Activated T-helper 17 cell treated with anti-CD3 and anti-CD28 coated beads, Interleukin-2, amount 50 U/mL, for 72 hours (primary cell): ENCODE measurements at places on chromosomes 2 and 18.
A peak's percentile ranks its signal among the peaks of the same experiment; 100 is the strongest.

DNA sequence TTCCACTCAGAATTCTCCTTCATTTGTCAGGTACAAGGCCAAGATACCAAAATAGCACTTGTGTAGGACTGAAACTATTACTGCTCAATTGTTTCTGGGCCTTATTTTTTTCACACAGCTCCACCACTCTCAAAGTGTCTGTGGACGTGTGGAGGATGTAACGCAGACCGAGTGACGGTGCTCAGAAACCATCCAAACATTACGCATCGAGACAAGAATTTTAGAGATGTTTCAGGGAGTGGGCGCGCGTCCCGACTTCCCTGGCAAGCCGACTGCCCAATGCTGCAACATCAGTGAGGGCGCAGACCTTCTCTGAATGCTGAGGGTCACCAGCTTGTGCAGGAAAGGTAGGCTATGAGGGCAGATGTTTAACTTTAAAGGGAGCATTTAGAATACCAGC is 108.4 kb downstream of the GATA6 start:
- no peaks in the 10 kb centered on the region for H3K36me3 ChIP-seq
- H3K4me1 ChIP-seq, result no peaks in the 10 kb centered on the region
- no peak overlapping the region for H3K27ac ChIP-seq
- no peak for ATAC-seq
- no peak overlapping the region for H3K4me3 ChIP-seq
- peaks cover 4% of the 10 kb centered on the region for H3K27me3 ChIP-seq

DNA sequence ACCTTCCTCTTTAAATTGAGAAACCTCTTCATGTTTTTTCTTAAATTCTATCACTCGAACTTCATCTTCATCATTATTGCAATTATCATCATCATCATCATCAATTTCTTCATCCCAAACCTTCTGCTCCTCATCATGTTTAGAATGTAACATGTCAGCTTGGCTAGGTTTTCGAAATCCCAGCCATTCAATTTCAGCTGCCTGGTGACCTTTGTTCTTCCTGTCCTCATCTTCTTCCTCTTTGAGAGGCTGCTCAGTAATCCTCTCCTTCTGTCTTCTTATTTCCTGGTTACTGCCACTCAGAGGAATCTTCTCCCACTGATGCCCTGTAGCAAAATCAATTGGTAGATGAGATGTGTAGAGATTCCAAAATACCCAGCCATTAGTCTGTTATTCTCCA is 4.2 kb downstream of the ERMN start:
- ATAC-seq, result no peak
- no peaks in the 10 kb centered on the region for H3K27me3 ChIP-seq
- H3K27ac ChIP-seq, result no peak overlapping the region
- H3K4me1 ChIP-seq, result no peaks in the 10 kb centered on the region

DNA sequence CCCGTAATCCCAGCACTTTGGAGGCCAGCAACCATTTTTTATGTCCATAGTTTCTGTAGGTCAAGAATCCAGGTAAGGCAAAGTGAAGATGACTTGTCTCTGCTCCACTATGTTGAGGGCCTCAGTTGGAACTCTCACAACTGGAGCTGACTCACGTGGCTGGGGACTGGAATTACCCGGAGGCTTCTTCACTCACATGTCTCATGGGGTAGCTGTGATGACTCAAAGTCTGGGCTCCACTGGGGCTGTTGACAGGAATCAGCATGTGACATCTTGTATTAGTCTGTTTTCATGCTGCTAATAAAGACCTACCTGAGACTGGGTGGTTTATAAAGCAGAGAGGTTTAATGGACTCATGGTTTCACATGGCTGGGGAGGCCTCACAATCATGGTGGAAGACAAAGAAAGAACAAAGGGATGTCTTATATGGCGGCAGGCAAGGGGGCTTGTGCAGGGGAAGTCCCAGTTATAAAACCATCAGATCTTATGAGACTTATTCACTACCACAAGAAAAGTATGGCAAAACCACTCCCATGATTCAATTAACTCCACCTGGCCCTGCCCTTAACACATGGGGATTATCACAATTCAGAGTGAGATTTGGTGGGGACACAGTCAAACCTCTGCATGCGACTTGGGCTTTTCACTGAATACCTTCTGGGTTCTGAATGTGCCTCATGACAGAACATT is 7.8 kb upstream of the PPP1R1C start:
- peak; percentile 87 for ATAC-seq
- H3K4me3 ChIP-seq, result no peak overlapping the region
- peaks cover 9% of the 10 kb centered on the region for H3K27me3 ChIP-seq
- H3K4me1 ChIP-seq, result peaks cover 4% of the 10 kb centered on the region

DNA sequence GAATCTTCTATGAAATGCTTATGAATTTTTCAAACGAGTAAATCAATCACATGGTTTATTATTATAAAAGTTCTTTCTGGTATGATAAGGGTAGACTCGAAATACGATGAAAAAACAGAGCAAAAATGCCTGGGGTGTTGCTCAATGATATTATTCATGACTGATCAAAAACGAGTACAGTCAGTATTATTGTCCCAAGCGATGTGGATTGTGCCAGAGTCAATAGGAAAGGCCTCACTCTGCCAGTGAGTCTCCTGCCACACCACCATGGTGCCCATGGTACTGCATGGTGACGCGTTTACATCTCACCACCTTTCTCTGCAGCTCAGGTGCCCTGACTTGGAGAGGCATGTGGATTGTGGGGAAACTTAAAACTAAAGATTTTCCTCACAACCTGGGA is 58.5 kb downstream of the KCTD1 start:
- H3K4me1 ChIP-seq, result no peaks in the 10 kb centered on the region
- no peak overlapping the region for H3K27ac ChIP-seq
- no peak for ATAC-seq
- H3K36me3 ChIP-seq, result no peaks in the 10 kb centered on the region

DNA sequence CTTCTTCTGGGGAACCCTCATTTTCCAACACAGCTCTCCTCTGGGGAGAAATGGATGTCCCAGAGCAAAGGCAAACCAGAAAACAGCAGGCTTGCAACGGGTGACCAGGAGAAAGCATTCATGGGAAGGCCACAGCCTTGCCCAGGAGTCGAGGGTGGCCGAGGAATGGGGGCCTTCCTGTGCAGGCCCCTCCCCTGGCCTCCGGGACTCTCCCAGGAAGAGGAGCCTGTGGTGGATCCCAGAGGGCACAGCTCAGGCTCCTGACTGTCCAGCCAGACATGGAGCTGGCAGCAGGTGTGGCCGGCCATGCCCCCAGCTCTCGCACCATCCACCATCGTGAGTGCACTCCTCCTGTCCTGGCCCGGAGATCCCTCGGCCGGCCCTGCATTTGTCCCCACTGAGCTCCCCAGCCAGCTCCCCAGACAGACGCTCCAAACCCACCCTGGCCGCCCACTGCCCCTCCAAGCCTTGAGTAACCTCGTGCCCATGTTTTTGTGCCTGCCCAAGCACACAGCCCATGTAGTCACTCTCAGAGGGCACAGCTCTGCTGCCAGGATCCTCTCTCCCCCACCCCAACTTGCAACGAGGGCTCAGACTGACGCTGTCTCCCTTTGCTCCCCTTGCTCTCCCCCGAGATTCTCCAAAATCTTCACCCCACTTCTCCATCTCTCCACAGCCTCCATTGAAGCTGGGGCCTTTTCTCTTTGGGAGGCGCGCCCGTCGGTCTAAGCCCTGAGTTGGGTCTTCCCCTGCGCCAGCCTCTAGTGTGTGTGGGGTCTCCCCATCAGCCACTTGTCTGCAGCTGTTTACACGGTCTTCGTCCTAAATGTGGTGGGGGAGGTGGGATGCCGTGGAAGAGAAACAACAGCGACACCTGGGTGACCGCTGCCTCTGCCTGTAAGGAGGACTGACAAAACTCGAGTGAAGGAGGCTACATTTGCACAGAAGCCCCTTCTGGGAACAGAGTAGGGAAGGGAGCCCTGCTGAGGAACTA is 9.8 kb downstream of the PRLH start:
- H3K27ac ChIP-seq, result no peak overlapping the region
- H3K36me3 ChIP-seq, result no peaks in the 10 kb centered on the region
- H3K4me3 ChIP-seq, result no peak overlapping the region
- ATAC-seq, result no peak
- H3K4me1 ChIP-seq, result no peaks in the 10 kb centered on the region

- no peak overlapping the region for H3K27ac ChIP-seq
- H3K27me3 ChIP-seq, result no peaks in the 10 kb centered on the region
- ATAC-seq, result no peak
- H3K36me3 ChIP-seq, result no peaks in the 10 kb centered on the region
- no peaks in the 10 kb centered on the region for H3K4me1 ChIP-seq
Observed at GRCh38 chr2:137801228-137801627, 163.0 kb upstream of the HNMT start.

- peaks cover 4% of the 10 kb centered on the region for H3K4me1 ChIP-seq
- H3K4me3 ChIP-seq, result no peak overlapping the region
- ATAC-seq, result no peak
- H3K27ac ChIP-seq, result no peak overlapping the region
- H3K27me3 ChIP-seq, result no peaks in the 10 kb centered on the region
Observed at GRCh38 chr2:127053731-127054603, 53.0 kb downstream of the BIN1 start.

- H3K27me3 ChIP-seq, result peaks cover 39% of the 10 kb centered on the region
- H3K4me3 ChIP-seq, result no peak overlapping the region
- no peak overlapping the region for H3K27ac ChIP-seq
- no peaks in the 10 kb centered on the region for H3K36me3 ChIP-seq
- H3K4me1 ChIP-seq, result no peaks in the 10 kb centered on the region
Observed at GRCh38 chr2:10075101-10075500, 5.1 kb downstream of the CYS1 start.

- H3K4me1 ChIP-seq, result peaks cover 60% of the 10 kb centered on the region
- peaks cover under 1% of the 10 kb centered on the region for H3K36me3 ChIP-seq
- H3K4me3 ChIP-seq, result peak overlapping the region; percentile 88
- H3K27ac ChIP-seq, result peak overlapping the region; percentile 88
- no peaks in the 10 kb centered on the region for H3K27me3 ChIP-seq
Observed at GRCh38 chr2:105738658-105739241, 6.0 kb upstream of the NCK2 start.

DNA sequence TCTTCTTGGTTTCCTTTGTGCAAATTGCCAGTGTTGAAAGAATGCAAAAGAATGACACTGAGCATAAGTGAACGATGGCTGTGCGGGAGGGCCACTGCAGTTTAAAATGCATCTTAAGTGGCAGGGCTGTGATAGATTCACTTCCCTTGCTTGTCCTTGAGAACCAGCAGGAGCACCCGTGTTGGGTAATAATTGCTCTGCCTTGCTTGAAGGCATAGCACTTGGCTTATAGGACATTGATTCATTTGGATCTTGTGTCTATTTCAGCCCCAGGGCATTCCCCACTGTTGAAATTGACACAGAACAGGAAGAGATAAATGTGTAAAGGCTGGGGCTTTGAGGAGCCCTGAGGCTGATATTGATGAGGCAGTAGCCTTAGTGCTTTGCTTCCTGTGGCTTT is 1003.7 kb upstream of the GYPC start:
- H3K27ac ChIP-seq, result no peak overlapping the region
- no peaks in the 10 kb centered on the region for H3K27me3 ChIP-seq
- H3K4me3 ChIP-seq, result no peak overlapping the region

GRCh38 chr2:29706171-29706720 is 215.1 kb downstream of the ALK start:
- H3K4me1 ChIP-seq, result no peaks in the 10 kb centered on the region
- no peak overlapping the region for H3K4me3 ChIP-seq
- H3K27me3 ChIP-seq, result peaks cover 3% of the 10 kb centered on the region
- no peak overlapping the region for H3K27ac ChIP-seq
- no peak for ATAC-seq

GRCh38 chr2:58010599-58010998 is 36.0 kb upstream of the VRK2 start:
- no peak overlapping the region for H3K27ac ChIP-seq
- no peak overlapping the region for H3K4me3 ChIP-seq
- H3K4me1 ChIP-seq, result no peaks in the 10 kb centered on the region
- no peak for ATAC-seq
- H3K27me3 ChIP-seq, result no peaks in the 10 kb centered on the region

DNA sequence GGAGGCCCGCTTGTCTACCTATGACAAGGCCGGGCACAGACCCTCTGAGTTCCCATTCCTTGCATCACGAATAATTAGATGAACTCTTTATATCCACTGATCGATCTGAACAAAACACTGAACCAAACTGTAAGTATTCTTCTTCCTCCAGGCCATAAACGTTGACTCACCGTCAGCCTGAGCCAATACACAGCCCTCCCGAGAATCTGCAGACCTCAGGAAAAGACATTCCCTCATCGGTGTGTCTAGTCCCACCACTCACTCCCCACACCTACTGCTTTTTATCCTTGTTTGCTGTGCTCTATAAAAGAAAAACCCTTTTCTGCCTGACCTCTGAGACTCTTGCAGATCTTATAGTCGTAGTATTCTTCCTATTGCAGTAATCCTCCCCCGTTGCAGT is 41.0 kb downstream of the TMEM87B start:
- H3K4me1 ChIP-seq, result peaks cover 10% of the 10 kb centered on the region
- H3K36me3 ChIP-seq, result peaks cover 87% of the 10 kb centered on the region
- H3K27me3 ChIP-seq, result no peaks in the 10 kb centered on the region
- ATAC-seq, result no peak

- ATAC-seq, result no peak
Observed at GRCh38 chr2:222592176-222592575, 63.7 kb downstream of the FARSB start.

GRCh38 chr2:200337621-200338020 is 31.1 kb downstream of the SPATS2L start:
- no peak overlapping the region for H3K27ac ChIP-seq
- no peaks in the 10 kb centered on the region for H3K27me3 ChIP-seq
- no peaks in the 10 kb centered on the region for H3K4me1 ChIP-seq
- no peak for ATAC-seq
- H3K36me3 ChIP-seq, result no peaks in the 10 kb centered on the region
- no peak overlapping the region for H3K4me3 ChIP-seq

DNA sequence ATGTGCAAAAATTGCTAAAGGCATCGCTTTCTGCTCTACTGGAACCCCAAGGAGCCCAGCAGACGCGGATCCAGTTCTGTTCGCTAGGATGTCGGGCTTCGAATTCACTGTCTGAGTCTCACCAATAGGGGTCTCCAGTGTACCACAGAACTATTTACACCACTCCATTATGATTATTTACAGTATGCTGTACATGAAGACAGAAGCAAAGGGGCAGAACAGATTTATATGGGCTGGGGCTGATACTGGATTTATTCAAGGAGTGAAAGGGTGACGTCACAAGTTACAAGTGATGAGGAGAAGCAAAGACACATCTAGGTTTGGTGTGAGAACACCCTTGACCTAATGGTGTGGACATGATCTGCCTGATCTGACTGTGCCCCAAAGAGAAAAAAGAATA is 185.3 kb upstream of the ATP5MC3 start:
- no peaks in the 10 kb centered on the region for H3K4me1 ChIP-seq
- no peaks in the 10 kb centered on the region for H3K36me3 ChIP-seq
- peaks cover 27% of the 10 kb centered on the region for H3K27me3 ChIP-seq
- no peak for ATAC-seq
- H3K4me3 ChIP-seq, result no peak overlapping the region

DNA sequence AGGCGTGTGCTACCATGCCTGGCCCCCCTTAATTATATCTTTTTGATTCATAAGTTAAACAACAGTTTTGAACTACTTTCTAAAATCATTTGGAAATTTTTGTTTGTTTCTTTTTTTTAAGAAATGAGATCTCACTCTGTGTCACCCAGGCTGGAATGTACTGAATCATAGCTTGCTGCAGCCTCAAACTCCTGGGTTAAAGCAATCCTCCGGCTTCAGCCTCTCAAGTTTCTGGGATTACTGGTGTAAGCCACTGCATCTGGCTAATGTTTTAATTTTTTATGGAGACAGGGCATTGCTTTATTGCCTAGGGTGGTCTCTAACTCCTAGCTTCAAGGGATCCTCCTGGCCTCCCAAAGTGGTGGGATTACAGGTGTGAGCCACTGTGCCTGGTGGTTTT is 71.5 kb downstream of the BABAM2 start:
- peaks cover 71% of the 10 kb centered on the region for H3K4me1 ChIP-seq
- H3K4me3 ChIP-seq, result peak overlapping the region; percentile 29
- no peaks in the 10 kb centered on the region for H3K27me3 ChIP-seq
- peak overlapping the region; percentile 51 for H3K27ac ChIP-seq
- no peaks in the 10 kb centered on the region for H3K36me3 ChIP-seq
